ENCODE measurements at places on chromosomes 2 and 18. TPM values are rescaled to one million over a fixed set of nuclear protein-coding genes. Genes with fewer than 3 reads are reported as not detected.

The CTNNA2 gene
- 2.3 TPM for total RNA-seq

The CAPN14 gene
- total RNA-seq: 0.29 TPM

The AOX1 gene
- total RNA-seq: 22.8 TPM

The SOCS6 gene
- 20.9 TPM for total RNA-seq

The AMER3 gene
- not detected for total RNA-seq

The KYNU gene
- 2.1 TPM for total RNA-seq

The EVX2 gene
- 0.28 TPM for total RNA-seq

The TWIST2 gene
- total RNA-seq: 30.2 TPM

The COL4A4 gene
- 4.1 TPM for total RNA-seq

The EHD3 gene
- 6.5 TPM for total RNA-seq

The LRRTM4 gene
- total RNA-seq: 38.4 TPM

The RAB17 gene
- total RNA-seq: 4.4 TPM

The CLEC4F gene
- not detected for total RNA-seq

The SGPP2 gene
- not detected for total RNA-seq

The WDFY1 gene
- 30.9 TPM for total RNA-seq

The ZNF532 gene
- total RNA-seq: 173 TPM

The SLC14A1 gene
- total RNA-seq: not detected

The KATNAL2 gene
- 14.3 TPM for total RNA-seq

The PROKR1 gene
- total RNA-seq: not detected

The CELF4 gene
- not detected for total RNA-seq

The SCYGR4 gene
- not detected for total RNA-seq

Measured in uterus (tissue), 4 donors.